ENCODE measurements at places on chromosomes 4 and X.

DNA sequence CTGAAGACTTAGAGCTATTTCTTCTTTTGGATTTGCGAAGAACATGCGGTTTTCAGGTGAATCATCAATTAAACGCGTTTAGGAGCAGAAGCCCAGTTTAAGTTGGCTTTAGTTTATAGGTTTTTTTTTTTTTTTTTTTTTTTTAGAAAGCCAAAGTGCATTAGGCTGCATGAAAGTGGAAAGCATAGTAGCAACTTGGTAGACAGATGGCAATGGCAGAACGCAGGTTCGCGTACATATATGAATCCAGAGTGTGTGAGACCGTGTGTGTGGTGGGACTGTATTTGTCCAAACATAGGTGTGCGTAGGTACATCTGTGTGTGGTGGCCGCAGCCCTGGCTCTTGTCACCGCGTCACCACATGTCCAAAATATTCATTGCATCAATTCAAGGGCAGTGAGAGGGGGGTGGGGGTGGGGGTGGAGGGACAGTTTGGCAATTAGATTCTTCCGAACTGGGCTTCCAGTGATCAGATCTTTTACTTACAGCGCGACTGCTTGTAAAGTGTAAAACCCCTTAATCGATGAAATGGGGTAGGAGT, 901 bp downstream of the JADE1 start:
- DNase-seq, result no peak

GRCh38 chrX:47169726-47170515, 23.7 kb upstream of the UBA1 start:
- no peak for DNase-seq

DNA sequence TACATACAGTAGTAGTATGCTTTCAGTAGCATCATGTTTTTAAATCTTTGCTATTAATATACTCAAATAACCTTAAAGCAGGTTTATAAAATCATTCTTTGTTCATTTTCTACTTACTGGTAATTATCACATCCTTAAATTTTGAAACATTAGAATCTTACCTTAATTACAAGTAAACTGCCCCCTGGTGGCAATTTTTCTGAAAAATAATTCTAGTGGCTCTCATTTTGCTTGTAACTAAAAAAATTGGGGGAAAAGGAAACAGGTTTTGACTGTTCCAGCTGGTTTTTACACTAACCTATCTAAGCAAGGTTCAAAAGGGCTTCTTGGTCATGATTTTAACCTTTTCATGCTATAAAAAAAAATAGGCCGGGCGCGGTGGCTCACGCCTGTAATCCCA, 18.5 kb upstream of the DCAF4L1 start:
- no peak for DNase-seq

GRCh38 chrX:44080083-44080482, 106.9 kb upstream of the NDP start:
- no peak for DNase-seq

DNA sequence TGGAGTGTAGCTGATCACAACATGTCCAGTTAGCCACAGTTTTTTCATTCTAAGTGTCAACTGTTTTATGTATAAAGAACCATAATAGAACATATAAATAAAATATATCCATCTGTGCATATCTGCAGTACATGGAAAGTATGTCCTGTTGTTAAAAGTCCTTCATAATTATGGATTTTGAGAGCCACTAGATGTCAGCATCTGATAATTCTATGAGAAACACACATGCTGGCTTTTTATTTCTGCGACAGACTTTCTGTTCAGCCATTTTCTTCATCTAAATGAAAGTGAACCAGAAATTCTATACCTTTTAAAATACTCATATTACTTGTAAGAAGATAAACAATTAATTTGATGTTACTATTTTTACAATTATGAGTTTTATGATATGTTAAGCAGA, 251.5 kb downstream of the GPM6A start:
- DNase-seq, result no peak

DNA sequence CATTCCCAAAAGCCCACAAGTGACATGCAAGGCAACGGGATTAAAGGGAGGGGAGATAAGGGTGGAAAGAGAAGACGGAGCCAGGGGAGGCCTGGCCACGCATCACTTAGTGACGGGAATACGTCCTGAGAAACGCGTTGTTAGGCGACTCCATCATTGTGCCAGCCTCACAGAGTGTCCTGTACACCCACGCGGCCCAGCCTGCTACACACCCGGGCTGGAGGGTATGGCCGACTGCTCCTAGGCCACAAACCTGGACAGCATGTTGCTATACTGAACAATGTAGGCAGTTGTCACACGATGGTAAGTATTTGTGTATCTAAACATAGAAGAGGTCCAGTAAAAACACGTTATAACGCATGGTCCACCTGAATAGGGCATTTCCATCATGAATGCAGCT, 23.4 kb downstream of the NSG1 start:
- DNase-seq, result no peak

- no peak for DNase-seq
Observed at GRCh38 chr4:56959100-56959499, 18.3 kb downstream of the NOA1 start.

- no peak for DNase-seq
Observed at GRCh38 chrX:40849906-40850823, 114.8 kb upstream of the MED14 start.

DNA sequence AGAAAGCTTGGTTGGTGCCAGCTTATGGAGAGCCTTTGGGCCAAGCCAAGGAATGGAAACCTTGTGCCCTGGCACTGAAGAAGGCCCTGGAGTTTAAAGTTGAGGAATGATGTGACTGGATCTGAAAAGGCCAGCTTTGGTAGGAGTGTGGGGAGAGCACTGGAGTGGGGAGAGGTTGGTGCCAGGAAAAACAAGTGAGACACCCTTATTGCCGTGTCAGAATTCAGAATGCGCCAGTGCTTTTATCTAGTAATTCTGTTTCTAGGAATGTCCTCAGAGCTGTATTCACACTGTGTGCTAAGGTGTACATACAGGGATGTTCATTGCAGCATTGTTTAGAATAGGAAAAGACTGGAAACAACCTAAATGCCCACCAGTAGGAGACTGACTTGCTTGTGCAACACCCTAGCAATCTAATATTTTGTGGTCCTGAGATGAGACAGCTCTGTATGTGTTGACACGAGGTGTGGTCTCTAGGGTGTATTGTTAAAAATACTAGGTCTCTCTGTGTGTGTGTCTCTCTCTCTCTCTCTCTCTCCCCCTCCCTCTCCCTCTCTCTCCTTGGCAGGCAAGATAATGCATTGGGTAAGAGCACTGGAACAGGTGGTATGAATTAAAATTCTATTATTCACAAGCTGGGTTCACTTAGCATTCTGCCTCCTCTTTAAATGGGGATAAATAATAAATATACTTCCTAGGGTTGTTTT, 107.8 kb downstream of the GATB start:
- no peak for DNase-seq

- no peak for DNase-seq
Observed at GRCh38 chr4:61294936-61295335, 94.8 kb downstream of the ADGRL3 start.

DNA sequence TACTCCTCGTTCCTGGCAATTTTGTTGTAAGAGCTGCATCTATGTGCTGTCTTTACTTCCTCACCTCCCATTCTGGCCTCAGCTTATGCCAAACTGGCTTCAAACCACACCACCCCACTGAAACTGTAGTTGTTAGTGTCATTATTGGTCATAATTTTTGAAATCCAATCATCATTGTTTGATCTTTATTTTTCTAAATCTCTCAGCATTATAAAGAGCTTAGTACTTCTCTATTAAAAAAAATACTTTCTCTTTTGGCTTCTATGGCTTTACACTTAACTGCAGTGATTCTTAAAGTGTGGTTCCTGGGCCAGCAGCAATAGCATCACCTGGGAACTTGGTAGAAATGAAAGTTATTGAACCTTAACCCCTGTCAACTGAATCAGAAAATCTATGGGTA, 83.5 kb upstream of the GRPR start:
- DNase-seq, result no peak

All from activated T-helper 1 cell treated with anti-CD3 and anti-CD28 coated beads, Interleukin-2, amount 50 U/mL, for 16 hours (primary cell).